ENCODE measurements at places on chromosomes 11 and 22.

DNA sequence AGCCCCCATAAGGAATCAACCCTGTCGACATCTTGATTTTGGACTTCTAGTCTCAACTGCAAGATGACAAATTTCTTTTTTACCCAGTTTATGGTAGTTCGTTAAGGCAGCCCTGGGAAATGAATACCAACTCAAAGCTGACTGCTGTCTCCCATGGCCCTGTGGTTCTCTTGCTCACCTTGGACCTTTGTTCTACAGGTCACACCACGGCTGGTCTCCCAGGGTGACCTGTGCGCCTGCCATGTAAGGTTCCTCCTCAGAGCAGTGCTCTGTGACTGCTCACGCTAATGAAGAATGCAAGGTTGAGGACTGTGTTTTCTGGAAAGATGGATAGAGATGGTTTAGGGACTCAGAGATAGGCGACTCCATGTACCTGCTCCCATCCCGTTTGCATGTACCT is 68.2 kb downstream of the ZNRF3 start:
- DNase-seq, result no peak

DNA sequence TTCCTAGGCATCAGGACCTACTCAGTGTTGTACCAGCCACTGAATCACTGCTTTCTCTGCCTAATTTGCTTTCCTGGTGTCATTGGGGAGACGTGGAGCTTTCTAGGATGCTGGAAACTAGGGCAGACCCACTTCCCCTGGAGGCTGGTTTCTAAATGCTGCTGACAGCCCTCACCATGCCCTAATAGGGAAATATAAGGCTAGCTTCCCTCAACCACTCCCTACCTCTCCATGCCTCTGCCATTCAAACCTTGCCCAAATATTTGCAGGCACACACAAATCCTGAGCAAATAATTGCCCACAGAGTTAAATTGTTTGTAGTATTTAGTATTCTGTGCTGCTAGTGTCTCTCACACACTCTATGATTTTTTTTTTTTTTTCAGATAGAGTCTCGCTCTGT is 310.2 kb downstream of the DDX10 start:
- DNase-seq, result no peak

- no peak for DNase-seq
Measured at GRCh38 chr11:131327421-131327820, 43.0 kb upstream of the NTM start.

GRCh38 chr11:62577046-62577714 is 3.5 kb upstream of the EEF1G start:
- DNase-seq, result no peak

DNA sequence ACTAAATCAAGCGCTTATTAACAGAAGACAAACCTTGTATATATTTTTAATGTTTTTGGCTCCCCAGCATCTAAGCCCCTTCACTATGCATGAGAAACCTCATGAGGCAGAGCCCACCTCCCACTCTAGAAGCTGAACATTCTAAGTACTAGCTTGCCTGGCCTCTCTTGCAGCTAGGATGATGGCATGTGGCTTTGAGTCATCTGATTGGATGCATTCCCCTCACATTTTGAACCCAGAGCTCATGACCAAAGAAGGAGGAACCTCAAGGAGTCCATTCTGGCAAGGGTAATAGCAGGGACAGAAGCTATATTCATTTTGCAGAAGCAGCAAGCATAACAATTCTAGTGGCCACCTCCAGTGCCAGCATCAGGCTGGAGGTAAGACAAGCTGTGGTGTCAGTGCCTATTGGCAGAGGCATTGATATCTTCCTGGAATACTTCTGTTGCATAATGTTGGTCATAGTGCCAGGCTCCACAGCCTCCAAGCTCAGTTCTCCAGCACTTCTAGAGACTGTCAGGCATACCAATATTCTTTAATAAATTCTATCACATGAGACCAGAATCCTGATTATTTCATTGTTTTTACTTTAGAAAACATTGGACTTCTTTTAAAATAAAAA is 14.2 kb upstream of the ZC3H12C start:
- DNase-seq, result no peak

DNA sequence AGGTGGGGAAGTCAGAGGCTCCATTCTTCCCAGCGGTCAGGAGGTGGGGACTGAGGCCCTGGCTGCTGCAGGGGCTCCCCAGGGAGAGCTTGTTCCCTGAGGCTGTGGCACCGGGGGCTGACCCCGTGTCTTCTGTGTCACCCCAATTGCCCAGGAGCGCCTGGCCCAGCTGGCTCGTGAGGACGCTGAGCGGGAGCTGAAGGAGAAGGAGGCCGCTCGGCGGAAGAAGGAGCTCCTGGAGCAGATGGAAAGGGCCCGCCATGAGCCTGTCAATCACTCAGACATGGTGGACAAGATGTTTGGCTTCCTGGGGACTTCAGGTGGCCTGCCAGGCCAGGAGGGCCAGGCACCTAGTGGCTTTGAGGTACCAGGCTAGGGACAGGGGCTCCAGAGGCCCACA is 53.2 kb downstream of the MYO7A start:
- no peak for DNase-seq

GRCh38 chr11:763073-763463 is 14.2 kb downstream of the GATD1 start:
- no peak for DNase-seq

DNA sequence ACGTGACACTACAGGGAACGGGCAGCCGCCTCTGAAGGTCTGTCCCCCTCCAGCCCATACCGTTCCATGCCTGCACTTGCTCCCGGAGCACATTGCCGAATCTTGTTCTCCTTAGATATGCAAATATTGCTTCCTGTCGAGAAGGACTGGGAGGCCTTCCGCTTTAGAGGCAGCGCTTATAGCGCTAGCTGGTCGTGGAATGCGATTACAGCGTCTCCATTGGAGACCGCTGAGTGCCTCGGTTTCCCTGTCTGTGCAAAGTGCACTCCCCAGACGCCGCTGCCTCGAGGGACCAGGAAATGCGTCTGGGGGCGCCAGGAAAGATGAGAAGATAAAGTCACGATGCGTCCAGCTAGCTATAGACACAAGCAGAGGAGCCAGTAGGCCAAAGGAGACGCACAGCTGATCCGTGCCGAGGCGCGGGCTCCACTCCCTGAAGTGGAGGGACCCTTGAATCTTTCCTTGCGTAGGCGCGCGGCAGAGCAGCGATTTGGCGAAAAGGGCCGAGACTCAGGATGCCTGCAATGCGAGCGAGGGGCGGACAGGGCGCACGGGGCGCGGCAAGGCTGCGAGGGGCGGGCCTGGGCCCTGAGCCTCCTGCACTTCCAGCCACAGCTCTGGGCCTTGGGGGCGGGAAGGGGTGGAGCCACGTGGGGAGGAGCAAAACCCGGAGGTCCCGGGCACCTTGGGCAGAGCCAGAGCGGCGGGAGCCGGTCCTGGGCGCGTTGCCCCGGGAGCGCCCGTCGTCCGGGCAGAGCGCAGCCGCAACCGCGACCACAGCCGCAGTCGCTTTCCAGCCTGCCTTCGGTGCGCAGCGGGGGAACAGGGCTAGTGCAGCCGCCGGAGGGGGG is at the start of gene RASSF10:
Gene RASSF10, plus strand, starts transcription at position 692 of the 851 bp plus-strand sequence. CDS start 261 bp downstream, outside the sequence.
- DNase-seq, result no peak

GRCh38 chr22:41401781-41402648 is 20.3 kb downstream of the TEF start:
- DNase-seq, result peak; percentile 81

DNA sequence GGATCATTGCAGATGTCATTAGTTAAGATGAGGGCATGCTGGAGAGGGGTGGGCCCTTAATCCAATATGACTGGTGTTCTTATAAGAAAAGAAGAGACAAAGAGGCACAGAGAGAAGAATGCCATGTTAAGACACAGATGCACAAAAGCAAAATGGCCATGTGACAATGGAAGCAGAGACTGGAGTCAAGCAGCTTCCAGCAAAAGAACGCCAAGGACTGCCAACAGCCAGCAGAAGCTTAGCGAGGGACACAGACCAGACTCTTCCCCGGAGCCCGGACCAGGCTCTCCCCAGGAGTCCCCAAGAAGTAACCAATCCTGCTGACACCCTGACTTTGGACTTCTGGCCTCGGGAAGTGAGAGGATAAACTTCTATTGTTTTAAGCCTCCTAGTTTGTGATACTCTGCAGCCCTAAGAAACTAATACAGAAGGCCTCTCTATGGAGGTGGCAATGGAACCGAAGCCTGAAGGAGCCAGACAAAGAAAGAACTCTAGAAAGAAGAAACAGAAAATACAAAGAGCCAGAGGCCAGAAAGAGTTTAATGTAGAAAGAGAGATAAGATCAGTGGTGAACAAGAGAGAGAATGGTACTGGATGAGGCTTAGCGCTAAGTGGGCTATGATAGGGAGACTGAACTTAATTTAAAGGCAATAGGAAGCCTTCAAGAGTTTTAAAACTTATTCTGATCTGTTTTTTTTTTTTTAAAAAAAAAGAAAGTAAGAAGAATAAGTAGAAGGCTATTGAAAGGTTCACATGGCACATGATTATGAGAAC is 27.7 kb downstream of the PRCP start:
- DNase-seq, result no peak

GRCh38 chr22:43060183-43060582 is 29.0 kb downstream of the TTLL1 start:
- no peak for DNase-seq

GRCh38 chr11:27041141-27041899 is 705 bp downstream of the BBOX1 start:
- no peak for DNase-seq

DNA sequence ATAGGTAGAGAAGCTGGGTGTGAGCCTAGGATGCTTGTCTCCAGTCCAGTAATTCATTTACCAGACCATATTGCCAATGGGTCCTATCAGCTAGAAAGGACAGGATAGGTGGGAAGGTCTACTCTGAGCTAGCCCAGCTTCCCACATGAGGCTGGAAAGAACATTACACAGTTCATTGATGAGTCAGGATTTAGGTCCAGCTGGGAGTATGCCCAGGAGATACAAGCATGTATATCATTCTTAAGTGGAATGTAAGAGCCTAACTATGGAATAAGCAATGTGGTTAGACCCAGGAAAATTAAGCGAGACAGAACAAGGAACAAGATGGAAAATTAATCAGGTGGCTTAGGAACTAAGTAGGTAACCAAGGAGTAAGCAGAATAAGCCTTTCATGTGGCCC is 59.0 kb upstream of the TBCEL start:
- DNase-seq, result no peak

DNA sequence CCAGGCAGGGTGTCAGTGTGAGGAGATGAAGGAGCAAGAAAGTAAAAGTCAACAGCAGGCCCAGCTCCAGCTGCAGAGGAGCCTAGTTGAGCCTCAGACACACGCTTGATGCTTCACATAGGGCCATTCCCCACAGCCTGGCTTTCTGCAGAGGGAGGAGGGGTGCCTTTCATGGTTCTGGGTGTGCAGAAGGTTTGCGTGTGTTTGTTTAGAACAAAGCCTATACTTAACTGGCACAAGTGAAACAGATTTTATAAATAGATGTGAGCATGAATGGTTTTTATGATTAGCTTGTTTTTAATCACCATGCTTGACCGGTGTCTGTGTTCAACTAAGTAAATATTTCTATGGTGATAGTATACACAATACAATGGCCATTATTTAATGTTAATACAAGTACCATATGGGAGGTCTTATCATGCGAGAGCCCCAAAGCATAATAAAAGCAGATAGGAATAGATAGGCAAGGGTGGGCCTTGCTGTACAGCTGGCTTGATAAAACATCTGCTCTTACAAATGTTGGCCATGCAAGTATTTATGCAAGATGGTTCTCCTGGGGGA is 290.2 kb downstream of the ETS1 start:
- no peak for DNase-seq

GRCh38 chr11:4979036-4979435 is 15.6 kb upstream of the OR51L1 start:
- no peak for DNase-seq

- no peak for DNase-seq
Measured at GRCh38 chr11:11290354-11290753, 62.7 kb downstream of the CSNK2A3 start.

DNA sequence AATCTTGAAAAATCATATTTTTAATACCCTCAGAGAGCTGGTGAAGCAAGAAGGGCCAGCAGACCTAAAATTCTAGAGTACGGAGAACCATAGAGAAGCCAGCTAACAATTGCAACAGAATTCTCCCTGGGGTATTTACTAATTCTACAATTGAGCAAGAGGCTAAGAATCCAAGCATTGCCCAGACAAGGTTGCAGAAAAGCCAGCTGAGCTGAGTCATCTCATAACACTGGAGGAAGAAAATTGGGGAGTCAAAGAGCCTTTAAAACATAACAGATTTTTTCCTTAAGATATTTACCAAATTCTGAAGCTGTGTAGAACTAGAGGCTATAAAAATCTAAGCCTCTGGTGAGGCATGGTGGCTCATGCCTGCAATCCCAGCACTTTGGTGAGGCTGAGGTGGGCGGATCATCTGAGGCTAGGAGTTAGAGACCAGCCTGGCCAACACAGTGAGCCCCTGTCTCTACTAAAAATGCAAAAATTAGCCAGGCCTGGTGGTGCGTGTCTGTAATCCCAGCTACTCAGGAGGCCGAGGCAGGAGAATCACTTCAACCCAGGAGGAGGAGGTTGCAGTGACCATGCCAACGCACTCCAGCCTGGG is 13.6 kb upstream of the TMEM216 start:
- DNase-seq, result no peak

DNA sequence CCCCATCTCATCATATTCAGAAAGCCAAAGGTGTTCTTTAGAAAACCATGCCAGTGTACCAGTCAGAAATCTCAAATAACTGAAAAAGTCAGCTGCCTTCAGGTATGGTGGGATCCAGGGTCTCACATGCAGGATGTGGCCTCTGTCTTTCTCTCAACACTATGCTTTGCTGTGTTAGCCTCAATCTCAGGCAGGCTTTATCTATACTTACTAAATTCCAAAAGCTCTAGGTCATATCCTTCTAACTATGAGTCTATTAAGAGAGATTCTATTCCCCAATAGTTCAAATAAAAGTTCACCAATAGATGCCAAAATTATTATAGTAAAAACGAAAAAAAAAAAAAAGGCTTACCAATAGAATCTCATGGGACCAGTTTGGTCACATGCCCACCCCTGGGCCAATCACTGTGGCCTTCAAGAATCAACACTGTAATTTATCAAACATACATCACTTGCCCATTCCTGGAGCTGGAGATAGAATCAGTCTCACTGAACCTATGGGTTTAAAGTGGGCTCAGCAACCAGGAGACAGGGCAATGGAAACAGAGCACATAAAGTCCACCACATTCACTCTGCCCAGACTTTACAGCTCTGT is 38.0 kb upstream of the APLNR start:
- no peak for DNase-seq

DNA sequence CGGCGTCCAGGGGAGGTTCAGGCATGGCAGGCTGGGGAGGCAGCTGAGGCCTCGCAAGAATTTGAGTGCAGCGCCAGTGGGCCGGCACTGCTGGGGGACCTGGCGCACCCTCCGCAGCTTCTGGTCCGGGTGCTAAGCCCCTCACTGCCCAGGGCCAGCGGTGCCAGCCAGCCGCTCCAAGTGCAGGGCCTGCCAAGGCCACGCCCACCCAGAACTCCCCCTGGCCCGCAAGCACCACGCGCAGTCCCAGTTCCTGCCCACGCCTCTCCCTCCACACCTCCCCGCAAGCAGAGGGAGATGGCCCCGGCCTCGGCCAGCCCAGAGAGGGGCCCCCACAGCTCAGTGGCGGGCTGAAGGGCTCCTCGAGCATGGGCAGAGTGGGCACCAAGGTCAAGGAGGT is 2017.3 kb downstream of the LRRC4C start:
- DNase-seq, result no peak

Data from occipital lobe (tissue), 3 donors.